ENCODE measurements at places on chromosomes 13 and 19.
A peak's percentile ranks its signal among the peaks of the same experiment; 100 is the strongest.

GRCh38 chr19:49890349-49891311 lies 6.1 kb downstream of the IL4I1 start:
- DNase-seq, result no peak

- DNase-seq, result no peak
These were observed 114.9 kb downstream of the RFC3 start for GRCh38 chr13:33932769-33933406.

DNA sequence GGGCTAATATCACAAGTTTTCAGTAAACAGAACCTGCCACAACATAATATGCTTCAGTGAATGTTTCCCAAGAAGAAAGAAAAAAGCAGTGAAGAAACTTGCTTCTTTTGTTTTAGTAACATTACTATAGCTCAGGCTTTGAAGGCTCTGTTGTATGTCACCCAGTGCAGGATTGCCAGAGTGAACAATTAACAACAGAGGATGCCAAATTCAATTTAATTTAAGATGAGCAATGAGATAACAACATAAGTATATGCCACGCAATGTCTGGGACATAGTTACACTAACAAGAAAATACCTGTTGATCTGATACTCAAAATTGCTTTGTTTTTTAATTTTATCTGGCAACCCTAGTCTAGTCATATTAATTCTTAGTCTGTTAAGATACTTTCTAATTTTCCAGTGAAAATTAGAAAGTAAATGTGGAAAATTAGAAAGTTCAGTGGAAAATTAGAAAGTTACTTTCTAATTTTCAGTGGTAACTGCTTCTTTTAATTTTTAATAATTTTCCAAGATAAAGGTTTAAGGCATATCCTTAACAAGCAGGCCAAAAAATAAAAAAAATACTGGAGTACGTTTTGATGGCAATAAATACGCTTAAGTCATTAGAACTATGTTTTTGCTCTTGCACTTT lies 336.3 kb downstream of the SLITRK6 start:
- DNase-seq, result no peak

- DNase-seq, result no peak
These were observed 56.9 kb downstream of the MLLT1 start for GRCh38 chr19:6222884-6223283.

- no peak for DNase-seq
These were observed 35.0 kb downstream of the NUFIP1 start for GRCh38 chr13:44954224-44954623.

- no peak for DNase-seq
These were observed 182.1 kb downstream of the POSTN start for GRCh38 chr13:37416291-37417059.

DNA sequence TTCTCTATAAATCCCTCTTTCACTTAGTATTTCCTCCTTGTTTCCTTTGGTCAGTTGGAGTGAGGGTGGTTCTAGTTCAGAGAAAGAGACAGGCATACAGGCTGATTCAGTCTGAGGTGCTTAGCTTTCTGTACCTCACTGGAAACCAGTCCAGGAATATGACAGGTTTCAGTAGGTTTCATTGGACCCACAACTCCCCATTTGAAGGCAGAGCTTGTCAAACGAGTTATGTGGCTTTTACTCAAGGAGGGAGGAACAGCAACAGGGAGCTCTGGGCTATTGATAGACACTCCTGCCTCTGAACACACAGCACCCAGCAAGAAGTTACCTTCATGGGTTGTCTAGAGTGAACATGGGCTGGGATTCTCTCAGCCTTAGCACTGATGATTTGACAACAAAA lies 14.5 kb downstream of the ACTN4 start:
- DNase-seq, result no peak

DNA sequence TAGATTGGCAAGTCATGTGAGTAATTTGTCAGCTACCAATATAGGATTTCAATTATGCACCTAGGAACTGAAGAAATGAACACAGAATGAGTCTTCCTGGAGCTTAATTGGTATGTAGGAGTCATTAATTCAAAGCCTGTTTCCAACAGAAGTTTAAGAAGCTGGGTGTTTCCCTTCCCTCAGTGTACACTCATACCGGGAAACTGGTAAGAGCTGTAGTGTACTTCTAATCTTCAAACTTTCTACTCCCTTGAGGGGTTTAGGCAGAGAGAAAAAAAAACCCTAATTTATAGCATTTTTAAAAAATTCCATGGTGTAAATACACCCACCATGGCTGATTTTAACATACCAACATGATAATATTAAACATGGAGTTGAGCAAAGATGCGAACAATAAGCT lies 665.7 kb upstream of the SLITRK5 start:
- DNase-seq, result no peak

DNA sequence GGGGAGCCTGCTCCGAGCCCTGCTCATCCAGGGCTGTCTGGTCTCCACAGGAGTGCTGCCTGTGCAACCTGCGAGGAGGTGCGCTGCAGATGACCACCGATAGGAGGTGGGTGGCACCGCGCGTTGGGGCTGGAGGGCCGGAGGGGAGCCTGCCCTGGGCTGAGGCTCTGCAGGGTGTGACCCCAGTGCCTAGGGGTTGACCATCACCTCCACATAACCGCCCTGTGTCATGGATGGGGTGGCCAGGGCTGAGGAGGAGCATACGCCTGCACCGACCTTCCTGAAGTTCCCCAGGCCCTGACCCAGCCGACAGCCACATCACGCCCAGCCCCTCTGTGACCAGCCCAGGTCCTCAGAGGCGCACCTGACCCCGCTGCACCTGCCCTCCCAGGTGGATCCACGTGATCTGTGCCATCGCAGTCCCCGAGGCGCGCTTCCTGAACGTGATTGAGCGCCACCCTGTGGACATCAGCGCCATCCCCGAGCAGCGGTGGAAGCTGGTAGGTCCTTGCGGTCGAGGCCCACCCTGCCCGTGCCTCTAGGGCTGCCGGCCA lies 168.7 kb downstream of the KDM4B start:
- no peak for DNase-seq

DNA sequence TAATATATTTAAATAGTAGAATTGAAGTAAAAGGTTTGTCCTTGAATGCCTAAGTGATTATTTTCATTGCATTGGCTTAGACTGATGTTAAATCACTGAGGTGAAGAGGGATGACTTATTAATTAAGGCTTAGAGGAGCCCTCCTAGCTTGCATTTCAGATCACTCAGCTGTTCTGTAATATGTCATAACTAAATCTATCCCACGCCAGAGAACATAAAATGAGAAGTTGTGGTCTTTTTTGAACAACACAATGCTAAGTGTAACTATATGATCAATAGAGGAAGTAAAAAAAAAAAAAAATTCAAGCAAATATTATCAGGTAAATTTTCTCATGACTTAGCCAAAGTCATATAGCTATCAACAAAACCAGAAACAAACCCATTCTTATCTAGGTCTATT lies 752.2 kb downstream of the GPC5 start:
- no peak for DNase-seq

- DNase-seq, result no peak
These were observed 61.8 kb upstream of the KCTD15 start for GRCh38 chr19:33734913-33735312.

DNA sequence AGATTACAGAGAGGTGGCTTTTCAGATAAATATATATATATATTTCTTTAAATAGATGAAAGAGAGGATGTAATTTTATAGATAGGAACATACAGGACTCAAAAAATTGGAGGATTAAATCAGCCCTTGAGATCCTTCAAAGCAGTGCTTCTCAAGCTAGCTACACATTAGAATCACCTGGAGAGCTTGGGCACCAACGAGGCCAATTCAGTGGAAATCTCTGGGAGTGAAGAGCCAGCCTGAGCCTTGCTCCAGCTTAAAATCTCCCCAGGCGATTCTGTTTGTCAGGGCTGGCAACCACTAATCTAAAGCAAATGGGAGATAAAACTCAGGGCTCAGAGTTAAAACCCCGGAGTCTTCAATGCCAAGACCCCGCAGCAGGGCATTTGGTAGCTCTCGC lies 15.0 kb upstream of the CLN5 start:
- no peak for DNase-seq

GRCh38 chr19:8451377-8451776 lies 6.6 kb downstream of the HNRNPM start:
- no peak for DNase-seq

DNA sequence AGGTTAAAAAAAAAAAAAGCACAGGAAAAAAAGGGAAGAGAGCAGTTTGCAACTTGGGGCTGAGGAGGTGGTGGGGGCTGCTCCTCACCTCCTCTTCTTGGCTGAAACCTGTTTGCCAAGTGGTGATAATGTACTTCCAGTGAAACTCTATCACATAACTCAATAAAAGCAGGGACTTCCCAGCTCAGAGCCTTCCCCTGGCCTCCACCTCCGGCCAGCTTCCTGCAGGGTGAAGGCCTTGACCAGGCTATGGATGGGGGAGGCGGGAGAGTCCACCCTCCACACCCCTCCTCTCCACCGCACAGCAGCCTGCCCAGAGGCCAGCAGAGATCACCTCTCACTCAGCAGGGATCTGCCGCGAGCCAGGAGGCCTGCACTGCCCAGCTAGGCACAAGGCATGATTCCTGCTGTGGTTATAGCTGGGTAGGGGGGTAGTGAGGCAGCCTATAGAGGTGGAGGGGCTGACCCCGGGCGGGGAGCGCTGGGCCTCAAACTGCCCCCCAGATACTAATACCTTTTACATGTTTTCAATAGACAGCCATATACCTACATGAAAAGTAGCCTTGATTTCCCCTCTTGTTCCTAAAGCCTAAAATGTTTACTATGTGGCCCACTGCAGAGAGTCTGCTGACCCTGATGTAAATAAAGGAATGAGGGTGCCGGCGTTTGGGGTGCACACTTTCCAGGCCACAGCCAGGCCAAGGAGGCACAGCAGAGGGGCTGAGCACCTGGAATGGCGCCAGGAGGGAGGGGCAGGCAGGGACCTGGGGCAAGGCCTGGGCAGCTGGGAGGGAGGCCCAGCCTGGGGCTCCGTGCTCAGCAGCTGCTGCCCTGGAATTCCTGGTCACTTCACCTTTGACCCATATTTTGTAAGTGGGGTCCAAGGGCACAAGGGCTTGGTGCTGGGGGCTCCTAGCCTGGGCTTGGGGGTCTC lies 10.3 kb downstream of the ZNF787 start:
- no peak for DNase-seq

- peak; percentile 22 for DNase-seq
These were observed 8.7 kb upstream of the GALP start for GRCh38 chr19:56167064-56167578.

GRCh38 chr13:33169273-33169980 lies 116.1 kb downstream of the STARD13 start:
- DNase-seq, result no peak

DNA sequence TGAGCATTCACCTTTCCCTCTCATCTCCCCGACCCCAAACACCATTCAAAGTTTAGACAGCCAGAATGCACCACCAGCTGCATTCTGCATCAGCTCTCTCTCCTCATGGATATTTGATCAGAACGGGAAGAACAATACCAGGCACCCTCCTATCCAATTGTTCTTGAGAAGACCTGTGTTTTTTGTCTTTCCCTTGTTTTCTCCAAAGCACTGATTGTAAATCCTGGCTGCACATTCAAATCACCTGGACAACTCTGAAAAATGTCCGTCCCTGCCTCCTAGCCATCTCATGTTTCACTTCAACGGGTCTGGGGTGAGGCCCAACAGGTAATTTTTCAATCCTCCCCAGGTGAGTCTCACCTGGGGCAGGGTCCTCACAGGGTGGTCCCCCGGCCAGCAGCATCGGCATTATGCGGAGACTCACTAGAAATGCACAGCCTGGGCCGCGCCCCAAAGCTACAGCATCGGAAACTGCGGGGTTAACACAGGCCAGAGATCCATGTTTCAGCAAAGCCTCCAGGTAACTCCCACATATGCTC lies 5.5 kb downstream of the IRS2 start:
- no peak for DNase-seq

- no peak for DNase-seq
These were observed 3.8 kb downstream of the HSPBP1 start for GRCh38 chr19:55275851-55276719.

DNA sequence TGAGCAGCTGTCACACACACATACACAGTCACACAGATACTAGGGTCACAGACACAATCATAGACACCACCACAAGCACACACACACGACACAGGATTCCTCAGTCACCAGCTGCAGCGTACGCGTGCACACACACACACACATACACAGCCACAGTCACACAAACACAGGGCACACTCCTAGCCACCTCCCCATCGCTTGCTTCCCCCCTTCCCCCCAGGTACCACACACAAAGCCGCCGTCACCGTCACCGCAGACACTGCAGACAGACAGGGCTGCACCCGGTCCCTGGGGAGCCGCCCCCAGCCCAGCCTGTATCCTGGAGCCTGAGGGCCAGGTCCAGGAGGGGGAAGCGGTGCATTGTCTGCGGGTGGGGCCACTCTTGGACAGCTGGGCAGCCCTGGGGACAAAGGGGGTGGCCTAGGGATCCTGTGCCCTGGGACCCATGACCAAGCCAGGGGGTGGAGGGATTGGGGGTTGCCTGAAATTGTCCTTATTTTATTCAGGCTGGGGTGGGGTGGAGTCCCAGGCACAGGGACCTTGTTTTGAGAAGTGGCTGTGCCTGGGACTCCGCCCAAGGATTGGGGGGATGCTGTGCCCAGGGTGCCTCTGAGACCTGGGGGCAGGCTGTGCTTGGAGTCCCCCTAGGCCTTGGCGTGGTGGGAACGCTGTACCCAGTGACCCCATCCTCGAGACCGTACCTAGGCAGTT lies 957 bp downstream of the NUMBL start:
- no peak for DNase-seq

GRCh38 chr13:83232626-83233025 lies 649.6 kb downstream of the SLITRK1 start:
- DNase-seq, result no peak

- DNase-seq, result no peak
These were observed 665 bp upstream of the ATG4D start for GRCh38 chr19:10543059-10543419.

DNA sequence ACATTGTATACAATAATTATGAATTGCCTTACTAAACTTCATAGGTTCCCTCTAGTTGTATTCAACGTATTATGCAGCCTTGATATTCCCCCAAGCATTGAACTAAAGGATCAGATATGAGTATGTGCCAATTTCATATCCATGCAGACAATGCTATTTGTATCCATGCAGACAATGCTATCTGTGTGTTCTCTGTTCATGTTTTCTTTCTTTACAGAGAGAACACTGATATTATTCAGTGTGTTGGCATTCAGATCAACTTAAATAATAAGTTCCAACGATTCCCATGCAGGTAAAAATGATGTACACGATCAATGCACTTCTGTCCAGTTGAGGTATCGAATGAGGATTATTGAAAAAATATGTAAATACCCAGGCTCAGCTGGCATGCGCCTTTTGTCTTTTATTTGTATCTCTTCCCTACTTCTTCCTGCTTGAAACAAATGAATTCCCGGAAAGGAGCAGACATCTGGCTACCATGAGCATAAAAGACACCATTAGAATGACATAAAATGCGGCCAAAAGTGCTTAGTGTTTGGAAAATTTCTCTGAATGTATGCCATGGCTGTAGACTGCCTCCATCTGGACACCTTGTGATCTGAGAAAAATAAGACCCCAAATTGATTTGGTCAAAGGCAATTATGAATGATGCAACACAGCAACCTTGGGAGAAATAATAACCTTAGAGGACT lies 731.5 kb downstream of the SLITRK1 start:
- DNase-seq, result no peak

DNA sequence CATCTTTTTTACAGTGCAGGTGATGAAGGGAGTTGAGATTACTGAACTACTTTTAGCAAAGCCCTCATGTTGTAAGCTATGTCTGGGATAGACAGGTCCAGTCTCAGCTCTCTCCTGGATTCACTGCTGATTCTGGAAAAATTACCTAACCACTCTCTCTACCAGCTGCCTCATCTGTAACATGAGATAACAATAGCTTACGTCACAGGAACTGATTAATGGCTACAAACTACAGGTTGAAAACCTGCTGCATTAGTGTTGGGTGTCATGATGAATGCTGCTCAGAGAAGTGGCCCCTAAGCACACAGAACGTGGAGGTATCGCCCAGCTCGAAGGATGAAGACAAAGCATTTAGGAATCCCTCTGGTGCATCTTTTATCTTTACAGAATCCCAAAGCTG lies 277.8 kb downstream of the ABCC4 start:
- DNase-seq, result no peak

All from ACHN (cell line).